CD4-positive, alpha-beta T cell (primary cell): ENCODE measurements at places on chromosomes 12 and 14. TPM values are rescaled to one million over a fixed set of nuclear protein-coding genes. Genes with fewer than 3 reads are reported as not detected.

PRB3 gene
- not detected for total RNA-seq

MGAT2 gene
- 15.1 TPM for total RNA-seq

AMDHD1 gene
- total RNA-seq, result 0.78 TPM

TUNAR gene
- total RNA-seq, result not detected

RD3L gene
- total RNA-seq, result not detected

CCNB1IP1 gene
- 27.4 TPM for total RNA-seq

SRGAP1 gene
- total RNA-seq, result 0.03 TPM
